ENCODE measurements at places on chromosomes 2 and 18.
A peak's percentile ranks its signal among the peaks of the same experiment; 100 is the strongest.

DNA sequence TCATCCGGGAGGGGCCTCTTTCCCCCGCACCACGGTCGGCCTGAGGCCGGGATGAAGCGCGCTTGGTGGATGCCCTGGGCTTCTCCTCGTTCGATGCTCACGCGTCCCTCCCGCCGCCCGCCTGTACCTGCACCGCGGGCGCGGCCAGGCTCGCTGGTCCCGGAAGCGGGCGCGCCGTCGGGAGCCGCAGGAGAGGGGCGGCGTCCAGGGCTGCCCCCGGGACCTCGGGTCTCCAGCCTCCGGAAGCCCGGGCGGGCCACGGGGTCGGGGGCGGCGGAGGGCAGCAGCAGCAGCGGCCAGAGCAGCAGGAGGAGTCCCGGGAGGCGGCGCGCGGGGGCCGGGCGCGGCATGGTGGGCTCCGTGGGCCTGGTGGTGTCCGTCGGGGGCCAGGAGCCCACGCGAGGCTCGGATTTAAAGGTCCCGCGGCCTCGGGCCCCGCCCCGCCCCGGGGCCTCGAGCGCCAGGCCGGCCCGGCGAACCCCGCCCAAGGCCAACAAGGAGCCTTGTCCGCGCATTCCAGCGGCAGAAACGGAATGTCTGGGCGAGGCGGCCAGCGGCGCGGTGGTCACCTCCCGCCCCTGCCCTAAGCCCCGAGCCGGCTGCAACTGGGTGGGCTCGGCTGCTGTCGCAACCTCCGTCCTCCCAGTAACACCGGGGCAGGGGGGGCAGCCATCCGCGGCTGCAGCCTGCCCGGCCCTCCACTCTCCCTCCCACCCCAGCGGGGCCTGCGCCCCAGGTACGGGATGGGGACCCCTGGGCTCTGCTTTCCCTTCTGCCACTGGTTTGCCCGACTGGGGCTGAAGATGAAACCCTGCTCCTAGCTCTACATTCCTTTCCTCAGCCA is at the start of gene MATN3:
TSS of gene MATN3 (minus strand) at position 387 of the 844 bp plus-strand sequence. CDS start at position 350, 37 bp downstream.
- peak; percentile 26 for DNase-seq

DNA sequence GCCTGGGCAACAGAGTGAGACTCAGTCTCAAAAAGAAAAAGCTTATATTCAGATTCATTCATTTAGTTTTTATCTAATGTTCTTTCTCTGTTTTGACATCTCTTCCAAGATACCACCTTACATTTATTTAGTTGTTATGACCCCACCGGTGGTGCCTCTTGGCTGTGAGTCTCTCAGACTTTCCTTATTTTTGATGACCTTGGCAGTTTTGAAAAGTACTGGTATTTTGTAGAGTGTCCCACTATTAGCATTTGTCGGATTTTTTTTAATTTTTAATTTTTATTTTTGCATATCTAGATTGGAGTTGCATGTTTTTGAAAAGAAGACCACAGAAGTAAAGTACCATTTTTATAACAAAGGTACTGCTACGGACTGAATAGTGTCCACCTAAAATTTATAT is 351.7 kb upstream of the KYNU start:
- no peak for DNase-seq

GRCh38 chr2:11998218-11998617 is 251.8 kb downstream of the LPIN1 start:
- no peak for DNase-seq

GRCh38 chr18:6885006-6885481 is 155.5 kb downstream of the ARHGAP28 start:
- DNase-seq: no peak

GRCh38 chr2:41663056-41663455 is 384.8 kb upstream of the PKDCC start:
- DNase-seq: no peak

GRCh38 chr2:219181531-219181930 is 3.5 kb downstream of the RETREG2 start:
- no peak for DNase-seq

DNA sequence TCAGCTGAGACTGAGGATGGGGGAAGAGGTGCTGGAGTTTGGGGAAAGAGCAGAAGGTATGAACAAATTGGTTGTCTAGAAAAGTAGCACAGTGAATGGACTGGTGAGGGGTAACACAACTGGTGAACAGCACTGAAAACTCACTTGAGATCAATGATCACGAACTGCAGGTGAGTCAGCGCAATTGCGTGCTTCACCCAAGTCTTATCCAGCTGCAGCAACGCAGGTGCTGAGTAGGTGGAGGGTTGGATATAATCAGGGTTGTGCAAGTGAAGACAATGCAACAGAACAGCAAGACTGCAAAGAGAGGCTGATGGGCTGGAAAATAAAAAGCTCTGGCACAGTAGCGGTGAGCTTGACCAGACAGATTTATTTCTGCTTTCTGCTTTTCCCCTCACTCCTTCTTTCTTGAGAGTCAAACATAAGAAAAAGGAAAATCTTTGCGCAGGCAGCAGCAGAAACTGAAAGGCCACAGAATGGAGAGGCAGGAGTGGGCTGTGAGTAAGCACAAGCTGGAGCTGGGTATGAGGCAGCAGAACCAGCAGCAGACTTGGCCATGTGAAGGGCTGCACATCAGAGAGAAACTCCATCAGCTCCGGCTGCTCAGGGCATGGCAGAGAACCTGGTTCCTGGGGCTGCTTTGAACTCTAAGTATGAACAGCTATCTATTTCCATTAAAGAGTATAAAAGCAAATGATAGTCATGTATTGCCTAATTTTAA is 99.4 kb upstream of the ARL5A start:
- DNase-seq: no peak

- no peak for DNase-seq
These were observed 56.5 kb downstream of the CIB4 start for GRCh38 chr2:26584656-26585055.

DNA sequence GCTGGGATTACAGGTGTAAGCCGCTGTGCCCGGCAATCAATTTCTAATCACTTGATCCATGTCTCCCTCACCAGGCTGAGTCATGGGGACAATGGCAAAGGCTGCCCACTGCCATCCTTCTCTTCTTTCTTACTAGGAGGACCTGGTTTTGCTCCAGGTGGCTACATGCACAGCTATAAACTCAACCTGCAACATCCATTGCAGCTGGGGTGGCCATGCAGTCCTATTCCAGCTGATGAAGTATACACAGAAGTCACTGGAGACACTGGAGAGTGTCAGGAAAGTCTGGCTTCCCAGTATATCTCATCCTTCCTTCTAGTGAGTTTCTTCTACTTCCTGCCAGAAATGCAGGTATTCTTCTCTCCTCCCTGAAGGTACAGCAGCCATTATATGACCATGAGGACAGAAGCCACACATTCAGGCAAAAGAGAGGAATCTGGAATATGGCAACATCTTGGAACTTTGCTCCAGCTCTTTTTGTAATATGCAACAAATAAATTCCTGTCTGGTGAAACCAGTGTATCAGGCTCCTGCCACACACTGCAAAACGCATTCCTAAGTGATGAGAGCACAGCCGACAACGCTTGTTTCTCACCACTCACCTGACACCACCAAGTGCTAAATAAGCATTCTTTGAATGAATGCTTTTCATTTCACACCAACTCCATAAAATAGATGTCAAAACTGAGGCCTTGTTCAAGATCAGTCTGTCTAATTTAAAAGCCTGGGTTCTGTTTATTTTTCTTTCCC is 32.3 kb downstream of the SCTR start:
- DNase-seq: no peak

GRCh38 chr18:79095216-79095615 is 26.0 kb downstream of the ATP9B start:
- DNase-seq: no peak

- DNase-seq: no peak
These were observed 38.4 kb downstream of the RNF144A start for GRCh38 chr2:6955511-6956136.

DNA sequence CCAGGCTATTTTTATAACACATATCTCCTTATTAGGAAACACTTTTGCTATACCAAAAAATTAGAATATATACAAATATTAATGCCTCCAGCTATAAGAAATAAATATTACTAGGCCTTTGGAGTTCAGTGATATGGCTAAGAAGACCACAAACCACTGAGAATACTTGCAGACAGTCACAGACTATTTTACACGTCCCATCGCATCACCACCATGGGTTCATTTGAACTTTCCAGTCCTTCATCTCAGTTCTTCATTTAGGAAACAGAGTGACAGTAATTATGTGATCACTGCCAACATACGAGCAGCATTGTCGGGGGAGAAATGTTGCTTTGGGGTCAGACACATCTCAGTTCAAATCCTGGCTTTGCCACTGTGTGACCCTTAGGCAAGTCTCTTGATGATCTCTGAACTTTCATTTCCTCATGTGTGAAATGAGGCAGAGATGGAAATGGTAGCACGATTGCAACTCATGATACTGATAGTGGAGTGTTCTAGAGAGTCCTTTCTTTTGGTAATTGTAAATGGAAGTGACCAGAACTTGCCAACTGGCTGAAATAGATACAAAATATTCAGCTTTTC is 138.9 kb upstream of the NRP2 start:
- no peak for DNase-seq

GRCh38 chr18:74217476-74218143 is 69.3 kb downstream of the TIMM21 start:
- no peak for DNase-seq

DNA sequence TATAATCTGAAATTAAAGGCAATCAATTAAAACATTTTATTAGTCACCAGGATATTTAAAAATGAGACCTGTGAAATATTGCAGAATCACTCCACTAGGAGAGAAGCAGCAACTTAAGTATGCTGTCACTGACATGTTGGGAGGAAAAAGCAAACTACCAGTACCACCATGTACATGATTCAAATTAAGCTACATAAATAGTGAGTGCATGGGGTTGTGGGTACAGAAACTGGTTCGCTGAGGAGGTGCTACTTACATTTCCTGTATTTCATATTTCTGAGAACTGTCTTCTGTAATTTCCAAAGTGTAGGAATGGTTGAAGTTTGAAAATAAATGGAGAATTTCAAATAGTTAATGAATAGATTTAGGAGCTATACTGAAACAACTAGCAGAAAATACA is 7.9 kb upstream of the NR4A2 start:
- DNase-seq: no peak

DNA sequence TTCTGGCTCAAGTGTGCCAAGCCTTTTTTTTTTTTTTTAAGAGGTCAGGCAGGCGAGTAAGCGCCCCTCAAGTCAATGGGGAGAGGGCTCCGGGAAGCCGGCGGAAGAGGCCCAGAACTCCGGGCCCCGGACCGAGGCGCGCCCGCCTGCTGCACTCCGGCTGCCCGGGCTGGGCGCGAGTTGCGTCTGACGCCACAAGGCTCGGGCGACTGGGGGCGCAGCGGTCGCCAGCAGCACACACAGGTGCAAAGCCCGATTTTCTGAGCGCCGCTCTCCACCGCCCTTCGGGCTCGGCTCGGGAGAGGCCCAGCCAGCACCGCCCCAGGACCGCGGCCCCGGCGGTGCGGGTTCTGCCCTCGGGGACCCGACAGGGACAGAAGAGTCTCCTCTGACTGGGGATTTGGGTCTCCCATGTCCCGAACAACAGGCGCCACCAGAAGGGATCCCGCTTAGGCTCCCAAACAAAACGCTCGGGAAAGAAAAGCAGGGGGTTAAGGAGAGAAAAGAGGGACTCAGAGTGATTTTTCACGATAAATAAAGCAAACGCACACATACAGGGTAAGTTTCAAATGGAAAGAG is 787 bp downstream of the ERBB4 start:
- DNase-seq: no peak

DNA sequence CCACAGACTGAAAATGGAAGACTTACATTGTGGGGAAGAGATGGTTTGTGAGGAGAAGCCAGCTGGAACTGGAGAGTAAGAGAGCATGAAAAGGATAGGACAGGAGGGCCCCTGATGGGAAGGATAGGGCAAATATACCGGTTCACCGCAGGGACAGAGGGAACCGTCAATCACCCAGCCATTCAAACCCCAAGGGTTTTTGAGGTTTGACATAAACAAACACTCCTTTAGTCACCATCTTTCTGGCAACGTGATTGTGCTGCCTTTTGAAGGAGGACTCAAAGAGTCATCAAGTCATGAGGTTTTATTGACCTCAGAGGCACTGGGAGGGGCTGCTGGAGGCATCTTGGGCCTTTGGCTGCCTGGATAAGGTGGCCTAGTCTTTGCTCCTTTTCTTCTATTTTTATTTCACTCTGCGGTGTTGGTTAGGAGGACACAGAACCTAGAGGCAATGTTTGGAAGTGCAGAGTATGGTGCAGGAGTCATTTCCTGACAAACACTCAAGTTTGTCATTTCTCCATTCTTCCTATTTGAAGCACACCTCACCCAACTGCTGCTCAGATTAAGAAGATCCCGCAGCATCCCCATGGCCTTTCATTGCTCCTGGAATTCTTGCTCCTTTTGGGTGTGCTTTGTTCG is 487.3 kb upstream of the SPRED2 start:
- DNase-seq: no peak

DNA sequence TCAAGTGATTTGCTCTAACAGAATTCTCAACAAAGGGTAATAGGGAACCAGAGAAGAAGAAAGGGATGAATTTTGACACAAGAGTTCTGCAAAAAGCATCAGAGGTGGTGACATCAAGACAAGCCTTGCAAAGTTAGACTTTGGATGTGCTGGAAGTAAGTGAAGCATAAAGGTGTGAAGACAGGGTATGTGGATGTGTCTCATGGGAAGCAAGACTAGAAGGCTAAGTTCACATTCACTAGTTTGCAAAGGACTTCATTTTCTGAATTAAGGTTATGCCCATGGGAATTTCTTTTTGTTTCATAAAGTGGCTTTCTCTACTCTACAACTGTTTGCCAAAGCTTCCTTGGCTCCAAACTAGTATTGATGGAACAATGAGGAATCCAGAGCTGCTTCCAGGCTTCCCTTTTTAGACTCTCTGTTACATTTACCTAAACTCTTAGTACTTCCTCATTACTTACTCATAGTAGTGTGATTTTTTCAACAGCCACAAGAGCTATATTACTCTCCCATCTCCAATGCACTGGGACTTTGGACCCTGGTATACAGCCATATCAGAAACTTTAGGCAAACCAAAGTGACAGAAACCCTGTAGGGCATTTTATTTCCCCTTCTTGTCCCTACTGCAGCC is 21.1 kb upstream of the IHH start:
- DNase-seq: no peak

DNA sequence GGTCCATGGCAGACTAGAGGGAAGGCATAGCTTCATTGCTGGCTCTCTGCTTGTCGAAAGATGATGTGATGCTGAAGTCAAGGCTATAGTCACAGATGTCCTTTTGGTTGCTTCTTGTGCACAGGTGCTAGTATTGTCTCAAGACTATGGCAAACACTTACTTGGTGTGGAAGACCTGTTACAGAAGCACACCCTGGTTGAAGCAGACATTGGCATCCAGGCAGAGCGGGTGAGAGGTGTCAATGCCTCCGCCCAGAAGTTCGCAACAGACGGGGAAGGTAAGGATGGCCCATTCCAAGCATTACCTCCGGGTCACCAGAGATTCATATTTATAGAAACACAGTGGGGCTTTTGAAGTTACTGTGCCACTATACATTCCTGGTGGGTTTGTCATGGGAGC is 95.5 kb upstream of the EML6 start:
- no peak for DNase-seq

- DNase-seq: no peak
These were observed 28.1 kb upstream of the TMEM247 start for GRCh38 chr2:46451131-46451711.
